ENCODE measurements at places on chromosomes 4 and X.

DNA sequence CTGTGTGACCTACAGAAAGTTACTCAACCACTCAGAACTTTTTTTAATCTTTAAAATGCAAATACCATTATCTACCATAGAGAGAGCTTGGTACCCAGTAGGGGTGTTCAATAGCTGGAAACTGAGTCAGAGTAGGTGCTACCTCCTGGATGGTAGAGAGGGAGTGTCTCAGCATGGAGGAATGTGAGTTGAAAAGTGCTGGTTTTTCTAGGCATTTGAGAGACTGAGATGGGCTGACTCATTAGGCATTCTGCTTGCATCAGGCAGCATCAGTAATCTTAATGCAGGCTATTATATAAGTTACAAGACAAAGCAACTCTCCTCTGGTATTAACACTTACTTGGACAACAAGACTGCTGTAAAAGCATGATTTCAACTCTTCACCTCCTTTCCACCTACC, 70.9 kb upstream of the ARHGEF9 start:
- DNase-seq, result no peak

DNA sequence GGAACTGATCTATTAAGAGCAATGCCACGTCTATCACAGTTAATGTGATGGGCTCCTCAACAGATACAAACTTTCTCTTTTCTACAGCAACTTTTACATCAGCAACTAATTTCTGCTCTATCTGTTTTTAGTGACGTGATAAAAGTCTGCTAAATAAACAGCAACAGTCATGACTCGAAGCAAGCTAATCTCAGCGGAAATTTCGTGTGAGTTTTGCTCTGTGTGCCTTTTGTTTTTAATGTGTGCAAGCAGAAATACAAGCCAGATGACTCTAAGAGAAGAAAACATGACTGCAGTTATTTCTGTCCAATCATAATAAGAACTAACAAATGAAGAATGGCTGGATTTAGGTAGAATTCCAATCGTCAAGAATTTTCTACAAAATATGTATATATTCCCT, 214.3 kb downstream of the LDB2 start:
- DNase-seq, result no peak

- no peak for DNase-seq
Measured at GRCh38 chr4:108120789-108121188, 47.9 kb downstream of the LEF1 start.

- DNase-seq, result no peak
Measured at GRCh38 chr4:963276-964225, 9.8 kb downstream of the DGKQ start.

DNA sequence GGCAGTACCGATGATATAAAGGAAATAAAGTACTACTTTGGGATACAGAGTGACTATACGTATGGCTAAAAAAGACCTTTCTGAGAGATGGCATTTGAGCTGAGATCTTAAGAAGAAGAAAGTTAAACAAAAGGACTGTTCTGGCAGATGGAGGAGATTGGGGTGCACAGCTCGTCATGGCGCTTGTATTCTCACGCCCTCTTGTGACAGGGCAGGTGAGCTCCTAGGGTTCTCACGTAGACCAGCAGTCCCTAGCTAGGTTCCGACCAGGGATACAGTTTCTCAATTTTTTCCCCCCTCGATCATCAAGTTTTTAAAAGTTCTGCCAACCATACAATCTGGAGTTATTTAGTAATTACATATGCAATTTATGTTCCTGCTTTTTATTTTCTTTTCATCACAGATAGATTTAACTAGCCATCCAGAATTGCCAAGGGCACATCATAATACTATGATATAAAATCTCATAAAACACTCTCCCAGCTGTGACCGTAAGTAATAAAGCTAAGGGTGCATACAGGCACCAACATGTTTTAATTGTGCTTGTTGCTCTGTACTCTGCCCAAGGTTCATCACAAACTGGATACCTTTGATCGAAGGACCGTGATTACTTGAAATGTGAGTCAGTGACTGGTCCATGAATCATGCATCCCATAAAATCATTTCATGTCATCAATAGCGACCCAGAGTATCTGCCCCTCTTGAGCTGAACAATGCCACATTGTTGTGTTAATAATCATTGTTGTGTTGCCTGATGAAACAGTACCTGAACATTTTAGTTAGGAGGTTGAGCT, 69.4 kb upstream of the ZNF518B start:
- no peak for DNase-seq

GRCh38 chr4:44984083-44984482, 257.7 kb upstream of the GNPDA2 start:
- DNase-seq, result no peak

- DNase-seq, result no peak
Measured at GRCh38 chrX:124388562-124388961, 42.2 kb downstream of the SH2D1A start.

- DNase-seq, result no peak
Measured at GRCh38 chr4:146029147-146029546, 90.5 kb upstream of the ZNF827 start.

- peak; percentile 75 for DNase-seq
Measured at GRCh38 chrX:12974796-12975669, at the start of gene TMSB4X. Gene TMSB4X (plus strand): TSS chrX:12975110.

GRCh38 chr4:163736876-163737275, 242.4 kb downstream of the TMA16 start:
- DNase-seq, result no peak

GRCh38 chr4:187433141-187433540, 562.4 kb upstream of the ZFP42 start:
- DNase-seq, result no peak

- DNase-seq, result no peak
Measured at GRCh38 chr4:17667653-17668201, 53.3 kb downstream of the MED28 start.

DNA sequence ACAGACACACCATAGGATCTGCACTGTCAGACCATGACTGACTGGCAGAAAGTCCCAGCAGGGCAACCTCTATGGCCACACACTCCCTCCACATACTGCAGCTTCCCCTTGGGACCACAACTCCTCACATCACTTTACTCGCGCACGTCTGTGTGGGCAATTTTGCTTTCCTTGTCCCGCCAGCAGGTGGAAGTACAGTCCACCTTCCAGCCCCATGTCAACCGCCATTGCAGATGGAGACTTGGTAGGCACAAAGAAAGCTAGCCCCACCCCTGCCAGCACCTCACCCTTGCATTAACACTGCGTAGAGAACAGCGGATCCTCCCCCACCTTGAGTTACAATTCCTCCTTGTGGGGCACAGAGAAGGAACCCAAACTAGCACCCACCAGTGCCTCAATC, 74.4 kb upstream of the NAP1L2 start:
- DNase-seq, result no peak

GRCh38 chr4:82561786-82562563, at the start of gene TMEM150C:
Gene TMEM150C (minus strand): TSS chr4:82561988. CDS start chr4:82504657, 57,331 bp downstream.
- DNase-seq, result no peak

- no peak for DNase-seq
Measured at GRCh38 chr4:89486042-89486441, 178.4 kb upstream of the GPRIN3 start.

GRCh38 chrX:42096265-42096920, 173.0 kb upstream of the CASK start:
- no peak for DNase-seq

- no peak for DNase-seq
Measured at GRCh38 chr4:161573836-161574235, 590.0 kb downstream of the FSTL5 start.

DNA sequence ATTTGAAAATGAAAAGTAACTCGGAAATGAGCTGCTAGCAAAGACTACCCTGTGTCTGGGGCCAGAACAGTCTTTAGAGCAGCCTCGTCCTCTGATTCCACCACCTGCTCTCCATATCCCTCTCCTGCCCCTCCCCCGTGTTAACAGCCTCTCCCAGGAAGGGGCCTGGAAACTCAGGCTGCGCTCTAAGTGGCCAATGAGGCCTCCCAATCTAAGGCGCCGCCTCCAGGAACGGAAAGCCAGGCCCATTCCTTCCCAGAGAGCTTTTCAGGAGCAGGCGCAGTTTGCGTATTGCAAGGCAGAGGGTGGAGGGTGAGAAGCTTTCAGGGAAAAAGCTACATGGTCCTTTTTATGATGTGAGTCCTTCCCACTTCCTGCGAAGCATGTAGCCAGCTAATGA, 31.2 kb downstream of the RS1 start:
- DNase-seq, result no peak

DNA sequence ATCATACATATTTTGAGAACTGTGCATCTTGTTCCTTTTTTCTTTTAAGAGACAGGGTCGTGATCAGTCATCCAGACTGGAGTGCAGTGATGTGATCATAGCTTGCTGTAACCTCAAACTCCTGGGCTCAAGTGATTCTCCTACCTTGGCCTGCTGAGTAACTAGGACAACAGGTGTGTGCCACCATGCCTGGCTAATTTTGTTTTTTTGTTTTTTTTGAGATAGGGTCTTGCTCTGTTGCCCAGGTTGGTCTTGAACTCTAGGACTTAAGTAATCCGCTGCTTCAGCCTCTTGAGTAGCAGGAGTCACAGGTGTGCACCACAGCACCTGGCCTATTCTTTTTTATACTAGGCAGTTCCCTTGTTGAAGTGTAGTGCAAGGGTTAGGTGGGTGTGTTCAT, 24.6 kb downstream of the KDM6A start:
- no peak for DNase-seq

- peak; percentile 22 for DNase-seq
Measured at GRCh38 chr4:104491481-104492182, 3.1 kb downstream of the CXXC4 start.

DNA sequence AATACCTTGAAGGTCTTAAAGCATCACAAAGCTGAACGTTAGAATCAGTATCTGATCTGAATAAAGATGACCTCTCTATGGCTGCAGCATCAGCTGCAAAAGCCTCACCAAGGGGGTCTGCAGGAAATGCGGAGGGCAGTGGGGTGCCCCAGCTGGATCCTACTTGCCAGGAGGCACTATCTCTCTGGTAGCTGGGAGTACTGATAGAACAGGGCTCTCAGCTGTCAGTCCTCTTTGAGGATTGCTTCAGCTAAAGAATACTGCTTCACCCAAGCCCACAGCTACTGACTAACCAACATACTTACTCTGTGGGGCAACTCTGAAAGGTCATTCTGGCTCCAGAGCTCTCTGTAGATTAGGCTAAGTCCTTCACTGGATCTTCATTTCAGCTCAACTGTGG, 112.5 kb upstream of the ZFP42 start:
- DNase-seq, result no peak

DNA sequence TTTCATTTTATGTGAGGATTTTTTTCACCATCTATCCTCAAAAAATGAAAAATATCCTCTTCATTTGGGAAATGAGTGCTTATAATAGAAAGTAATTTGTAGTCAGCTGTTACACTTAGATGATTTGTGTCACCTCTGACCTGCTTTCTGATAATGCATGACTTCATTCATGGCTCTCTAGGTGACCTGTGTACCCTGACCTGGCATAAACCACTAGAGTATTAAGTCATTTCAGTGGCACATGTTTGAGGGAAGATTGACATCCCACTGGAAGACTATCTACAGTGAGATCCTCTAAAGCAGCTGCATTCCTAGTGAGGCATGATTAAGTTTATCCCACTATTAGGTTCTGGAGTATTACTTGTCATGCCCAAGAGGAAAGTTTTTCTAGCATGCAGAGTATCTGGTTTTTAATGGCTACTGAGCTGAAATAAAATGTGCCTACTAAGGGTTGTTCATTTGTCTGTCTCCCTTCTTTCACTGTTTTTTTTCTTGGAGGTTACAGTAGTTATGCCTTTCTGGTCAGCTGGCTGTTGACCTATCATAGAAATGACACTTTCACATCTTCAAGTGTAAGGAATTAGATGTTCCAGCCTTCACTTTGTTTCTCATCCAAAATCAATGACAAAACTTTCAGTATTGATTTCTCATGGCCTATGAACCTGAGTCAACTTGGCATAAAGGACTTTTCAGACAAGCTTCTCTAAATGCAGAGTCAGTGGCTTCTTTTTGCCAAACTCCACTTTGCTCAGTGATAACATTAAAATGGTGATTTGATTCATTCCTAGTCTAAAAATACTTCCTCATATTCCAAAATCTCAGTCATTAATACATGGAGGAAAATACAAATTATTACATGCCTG, 33.1 kb downstream of the TET2 start:
- no peak for DNase-seq

- DNase-seq, result no peak
Measured at GRCh38 chr4:78145622-78146021, 88.5 kb downstream of the FRAS1 start.

DNA sequence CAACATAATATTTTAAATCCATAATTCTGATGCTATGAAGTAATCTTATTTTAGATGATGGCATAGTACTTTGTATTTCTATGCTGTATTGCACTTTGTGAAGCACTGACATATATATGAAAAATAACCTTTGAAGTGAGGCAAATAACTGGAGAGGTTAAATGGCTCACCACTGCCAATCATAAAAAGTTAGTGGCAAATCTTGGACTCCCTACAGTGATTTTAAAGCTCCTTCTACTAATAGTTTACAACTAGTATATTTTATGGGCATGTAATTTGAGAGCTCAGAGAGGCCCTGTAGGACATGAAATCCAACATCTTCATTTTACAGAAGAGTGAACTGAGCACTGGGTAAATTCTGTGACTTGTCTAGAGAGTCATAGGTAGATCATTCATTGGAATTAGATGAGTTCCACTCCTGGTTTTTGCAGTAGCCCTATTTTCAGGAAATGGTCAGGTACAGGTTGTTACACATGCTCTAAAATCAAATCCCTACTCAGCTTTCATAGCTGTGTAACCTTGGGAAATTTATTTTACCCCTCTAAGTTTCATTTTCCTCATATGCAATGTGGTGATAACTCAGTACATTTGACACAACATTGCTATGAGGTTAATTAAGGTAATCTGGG, 804 bp upstream of the GC start:
- no peak for DNase-seq

DNA sequence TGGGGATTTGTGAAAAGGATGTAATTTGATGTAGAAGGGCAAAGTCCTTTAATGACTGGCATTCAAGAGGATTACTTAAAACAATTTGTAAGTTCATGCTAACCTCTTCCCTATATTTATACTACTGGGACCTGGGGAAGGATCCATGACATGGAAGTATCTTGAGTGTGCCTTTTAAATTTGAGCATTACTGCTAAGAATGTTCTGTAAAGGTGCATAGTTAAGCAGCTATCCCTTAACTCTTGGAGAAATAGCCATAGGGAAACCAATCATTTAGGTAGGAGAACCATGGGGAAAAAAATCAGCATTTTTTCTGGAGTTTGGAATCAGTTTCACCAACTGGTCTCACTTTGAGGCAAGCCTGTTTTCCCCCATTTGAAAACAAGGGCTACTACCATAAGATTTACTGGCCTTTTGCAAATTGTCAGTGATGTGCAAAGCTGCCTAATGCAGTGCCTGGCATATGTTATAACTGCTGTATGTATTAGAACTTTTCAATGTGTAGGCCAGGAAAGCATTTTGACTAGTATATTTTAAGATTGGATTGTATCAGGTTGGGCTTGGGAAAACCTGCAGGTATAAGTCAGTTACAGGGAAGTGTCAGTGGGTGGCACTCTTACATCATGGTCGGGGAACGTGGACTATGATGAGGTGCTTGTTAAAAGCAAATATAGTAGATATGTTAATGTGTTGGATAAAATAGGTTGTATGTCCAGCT, 72.1 kb downstream of the PRSS12 start:
- DNase-seq, result no peak

- no peak for DNase-seq
Measured at GRCh38 chr4:66911880-66912279, 633.4 kb downstream of the CENPC start.

GRCh38 chr4:91620952-91621351, 682.8 kb upstream of the GRID2 start:
- no peak for DNase-seq

Data from activated B cell treated with CpG ODN at 0.5 μM for 24 hours (primary cell).